Uterus (tissue), 4 donors: ENCODE measurements at places on chromosomes 2 and 18. TPM values are rescaled to one million over a fixed set of nuclear protein-coding genes. Genes with fewer than 3 reads are reported as not detected.

- no peak for DNase-seq
These were observed 6.6 kb upstream of the CDH2 start for GRCh38 chr18:28183418-28184078.

- DNase-seq: no peak
These were observed 3.5 kb downstream of the PER2 start for GRCh38 chr2:238284802-238285515.

GRCh38 chr18:67092141-67092540, 424.4 kb downstream of the DSEL start:
- no peak for DNase-seq

- DNase-seq: no peak
These were observed 125.0 kb downstream of the NFATC1 start for GRCh38 chr18:79520478-79521390.

CCBE1 gene
- total RNA-seq: 7.7 TPM

L3MBTL4 gene
- total RNA-seq: 13.2 TPM

TDRD15 gene
- under 0.01 TPM for total RNA-seq

ACYP2 gene
- total RNA-seq: 10.3 TPM

GRCh38 chr2:28351621-28352020, 41.0 kb upstream of the FOSL2 start:
- DNase-seq: no peak

GRCh38 chr2:237326266-237327171, 87.4 kb downstream of the COL6A3 start:
- no peak for DNase-seq

TMEFF2 gene
- total RNA-seq: 1.5 TPM

DNA sequence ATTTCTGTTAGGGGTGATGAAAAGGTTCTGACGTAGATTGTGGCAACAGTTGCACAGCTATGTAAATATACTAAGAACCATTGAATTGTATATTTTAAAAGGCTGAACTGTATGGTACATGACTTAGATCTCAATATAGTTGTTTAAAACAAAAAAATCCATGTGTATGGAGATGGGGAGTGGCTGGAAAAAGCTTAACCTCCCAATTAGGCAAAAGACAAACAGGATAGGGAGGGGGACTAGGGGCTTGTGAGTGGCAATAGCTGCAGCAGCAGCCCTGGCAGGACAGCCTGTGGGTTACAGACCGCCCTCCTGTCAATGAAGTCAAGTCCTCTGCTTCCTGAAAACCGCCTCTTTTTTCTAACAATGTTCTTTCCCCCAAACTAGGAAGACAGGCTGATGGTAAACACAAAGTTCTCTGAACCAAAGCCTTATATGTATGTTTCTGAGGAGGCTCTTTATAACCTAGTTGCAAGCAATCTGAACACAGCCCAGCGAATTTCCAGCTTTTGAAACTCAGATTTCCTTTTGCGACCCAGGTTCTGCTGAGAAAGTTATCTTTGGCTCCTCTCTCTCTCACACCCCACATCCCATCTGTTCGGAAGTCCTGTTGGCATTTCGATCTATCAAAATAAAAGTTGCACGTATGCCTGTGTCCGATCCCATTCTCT, 10.3 kb downstream of the ATP8B1 start:
- no peak for DNase-seq

GRCh38 chr2:164976301-164976700, 21.0 kb upstream of the SLC38A11 start:
- no peak for DNase-seq

MROH2A gene
- total RNA-seq: not detected

PROC gene
- 0.21 TPM for total RNA-seq

- no peak for DNase-seq
These were observed 69.0 kb downstream of the COL6A3 start for GRCh38 chr2:237344942-237345341.

- no peak for DNase-seq
These were observed 22.1 kb upstream of the ASB1 start for GRCh38 chr2:238404406-238405216.

DNA sequence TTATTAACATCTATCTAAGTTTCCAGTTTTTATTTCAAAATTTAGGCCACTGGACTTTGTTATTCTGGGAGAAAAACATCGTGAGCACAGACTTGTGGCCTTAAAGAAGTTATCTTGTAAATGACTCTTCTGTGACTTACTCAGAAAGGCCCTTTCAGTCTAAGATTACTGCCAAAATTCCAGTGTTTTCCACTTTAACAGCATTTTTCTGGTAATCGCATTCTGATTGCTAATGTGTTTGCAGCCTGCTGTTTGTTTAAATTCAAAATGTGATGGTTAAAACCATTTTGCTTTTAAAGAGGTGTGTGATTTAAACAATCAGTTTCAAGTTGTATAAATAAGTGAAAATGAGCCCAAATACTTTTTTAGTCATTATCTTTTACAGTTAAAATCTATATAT, 136.7 kb upstream of the DAPL1 start:
- DNase-seq: no peak

CYP27A1 gene
- total RNA-seq: 4.1 TPM

- no peak for DNase-seq
These were observed 258.4 kb downstream of the CD226 start for GRCh38 chr18:69689121-69689759.

CD226 gene
- not detected for total RNA-seq

DNA sequence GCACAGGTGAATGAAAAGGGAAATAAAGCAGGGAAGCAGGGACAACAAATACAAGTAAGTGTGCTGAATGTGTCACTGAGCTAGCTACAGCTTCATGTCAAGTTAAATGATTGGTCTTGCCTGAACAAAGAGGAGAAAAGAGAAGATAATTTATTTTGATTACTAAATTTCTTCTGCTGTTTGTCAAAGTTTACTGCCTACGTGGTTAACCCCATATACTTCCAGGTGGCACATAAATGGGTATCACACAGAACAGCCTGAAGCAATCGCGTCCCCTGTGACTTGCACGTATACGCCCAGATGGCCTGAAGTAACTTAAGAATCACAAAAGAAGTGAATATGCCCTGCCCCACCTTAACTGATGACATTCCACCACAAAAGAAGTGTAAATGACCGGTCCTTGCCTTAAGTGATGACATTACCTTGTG, 434.2 kb downstream of the LRRTM4 start:
- no peak for DNase-seq
